ENCODE measurements at places on chromosomes 7 and 10.

GRCh38 chr10:23742368-23742767, 303.5 kb downstream of the OTUD1 start:
- DNase-seq, result no peak

DNA sequence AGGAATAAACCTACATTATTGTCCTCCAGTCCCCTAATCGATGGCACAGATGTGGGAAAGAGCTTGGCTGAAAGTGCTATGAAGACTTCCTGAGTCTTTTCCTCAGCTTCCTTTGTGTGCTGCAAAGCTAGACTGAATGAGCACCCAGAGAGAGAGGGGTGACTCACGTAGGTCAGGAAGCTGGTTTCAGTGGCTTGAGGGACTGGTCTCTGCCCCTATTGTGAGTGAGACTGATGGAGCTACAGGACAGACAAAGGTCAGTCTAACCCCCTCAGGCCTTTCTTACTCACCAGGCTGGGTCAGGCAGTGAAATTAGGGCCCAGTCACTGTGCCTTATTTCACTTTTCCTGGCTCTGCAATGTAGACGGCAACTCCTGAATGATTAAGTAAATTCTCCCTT, 171.1 kb upstream of the GRB10 start:
- DNase-seq, result no peak

DNA sequence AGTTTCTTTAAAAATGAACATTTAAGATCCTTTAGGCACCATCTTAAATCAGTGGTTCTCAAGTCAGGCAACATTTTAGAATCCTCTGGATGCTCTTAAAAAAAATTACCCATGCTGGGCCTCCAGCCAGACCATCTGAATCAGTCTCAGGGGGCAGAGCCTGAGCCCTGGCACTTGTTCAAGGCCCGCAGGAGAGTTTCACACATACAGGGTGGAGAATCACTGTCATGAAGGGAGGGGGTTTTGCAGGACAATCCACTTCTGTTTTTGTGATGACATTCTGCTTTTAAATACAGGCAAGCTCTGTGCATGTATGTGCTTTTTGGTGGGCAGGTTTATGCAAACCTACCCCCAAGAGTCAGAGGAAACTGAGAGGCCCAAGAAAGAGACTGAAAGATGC, 268.6 kb downstream of the SEC23IP start:
- no peak for DNase-seq

GRCh38 chr10:1550291-1550595, 187.1 kb downstream of the ADARB2 start:
- DNase-seq, result peak; percentile 27

- DNase-seq, result no peak
These were observed 85.4 kb downstream of the CDK6 start for GRCh38 chr7:92750946-92751345.

DNA sequence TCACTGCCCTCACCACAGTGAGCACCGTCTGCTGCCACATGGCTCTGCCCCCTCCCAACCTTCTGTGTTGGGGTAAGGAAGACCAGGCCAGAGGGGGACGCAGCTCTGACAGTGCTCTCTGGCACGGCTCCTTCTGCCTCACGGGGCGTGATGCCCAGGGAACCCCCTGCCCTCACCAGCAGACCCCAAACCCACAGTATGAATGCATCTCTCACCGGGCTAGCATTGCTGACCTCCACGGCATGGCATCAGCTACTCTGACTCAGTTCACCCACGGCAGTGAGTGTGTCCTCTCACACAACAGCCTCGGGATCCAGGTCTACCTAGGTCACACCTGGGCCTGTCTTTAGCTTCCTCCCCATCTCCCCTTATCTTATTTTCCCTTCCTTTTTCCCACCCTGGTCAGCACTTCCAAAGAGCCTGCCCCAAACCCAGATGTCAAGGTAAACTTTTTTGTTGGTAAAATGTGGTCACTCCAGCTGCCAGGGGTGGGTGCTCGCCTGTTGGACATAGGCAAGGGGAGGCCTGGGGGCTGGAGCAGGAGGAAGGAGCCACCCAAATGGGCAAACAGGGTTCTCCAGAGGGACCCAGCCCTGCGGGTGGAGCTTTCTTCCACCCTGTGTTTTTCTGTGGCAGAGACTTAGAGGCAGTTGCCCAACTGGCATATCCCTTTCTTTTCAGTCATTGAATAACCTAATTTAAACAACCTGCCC, 4.4 kb downstream of the CALML3 start:
- DNase-seq, result peak; percentile 44

DNA sequence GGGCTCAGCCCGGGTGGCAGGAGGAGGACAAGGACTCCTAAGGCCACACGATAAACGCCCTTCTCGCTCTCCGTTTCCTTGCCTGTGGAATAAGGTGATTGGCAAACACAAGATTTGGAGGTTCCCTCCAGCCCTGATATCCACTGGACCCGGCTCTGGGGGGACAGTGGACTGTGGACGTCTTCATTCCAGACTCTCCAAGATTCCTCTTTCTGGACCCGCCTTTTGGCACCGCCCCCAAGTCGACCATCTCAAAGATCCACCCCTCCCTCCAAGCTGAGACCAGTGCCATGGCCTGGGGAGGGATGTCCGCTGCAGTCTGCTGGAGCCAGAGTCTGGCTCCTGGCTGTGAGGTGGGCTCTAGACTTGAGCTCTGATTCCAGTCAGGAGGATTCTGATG, 23.6 kb downstream of the ZNF783 start:
- DNase-seq, result no peak

GRCh38 chr10:45091968-45092367, 91.2 kb downstream of the ZNF22 start:
- DNase-seq, result no peak

DNA sequence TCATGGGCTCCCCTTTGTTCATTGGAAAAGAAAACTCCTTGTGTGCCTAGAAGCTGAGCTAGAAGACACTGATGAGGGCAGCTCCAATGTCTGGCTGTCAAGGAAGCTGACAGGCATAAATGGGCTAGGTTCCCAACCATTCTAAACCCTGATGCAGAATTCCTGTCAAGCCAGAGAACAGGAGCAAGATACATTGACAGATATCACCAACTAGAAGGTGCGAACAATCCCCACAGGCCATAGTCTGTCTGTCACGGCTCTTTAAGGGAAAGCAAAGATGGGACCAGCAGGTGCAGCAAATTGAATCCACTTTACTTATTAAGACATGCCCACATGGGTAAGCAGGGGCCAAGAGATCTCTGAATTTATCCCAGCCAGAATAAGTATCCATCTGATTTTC, 617.9 kb upstream of the POT1 start:
- no peak for DNase-seq

Measured in activated effector memory CD4-positive, alpha-beta T cell treated with anti-CD3 and anti-CD28 coated beads, Interleukin-2, amount 50 U/mL, for 16 hours (primary cell).